ENCODE measurements at places on chromosomes 7 and 10.

GRCh38 chr10:27240212-27241009, at the start of gene ACBD5:
ACBD5 (minus strand) TSS chr10:27240797; CDS start chr10:27240688, 109 bp downstream.
- DNase-seq, result peak; percentile 65

DNA sequence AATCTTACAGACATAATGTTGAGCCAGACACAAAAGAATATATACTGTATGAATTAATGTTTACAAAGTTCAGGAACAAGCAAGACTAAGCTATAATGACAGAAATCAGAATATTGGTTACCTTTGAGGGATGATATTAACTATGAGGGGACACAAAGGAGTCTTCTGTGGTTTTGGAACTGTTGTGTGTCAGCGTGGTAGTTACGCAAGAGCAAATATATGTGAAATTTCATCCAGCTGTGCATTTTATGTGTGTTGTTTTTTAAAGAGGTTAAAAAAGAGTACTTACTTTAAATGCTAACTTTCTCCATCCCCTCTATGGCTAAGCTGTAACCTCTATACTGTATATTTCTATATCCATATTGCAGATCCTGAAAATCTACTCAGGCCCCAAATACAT, 14.9 kb downstream of the SLC25A28 start:
- no peak for DNase-seq

DNA sequence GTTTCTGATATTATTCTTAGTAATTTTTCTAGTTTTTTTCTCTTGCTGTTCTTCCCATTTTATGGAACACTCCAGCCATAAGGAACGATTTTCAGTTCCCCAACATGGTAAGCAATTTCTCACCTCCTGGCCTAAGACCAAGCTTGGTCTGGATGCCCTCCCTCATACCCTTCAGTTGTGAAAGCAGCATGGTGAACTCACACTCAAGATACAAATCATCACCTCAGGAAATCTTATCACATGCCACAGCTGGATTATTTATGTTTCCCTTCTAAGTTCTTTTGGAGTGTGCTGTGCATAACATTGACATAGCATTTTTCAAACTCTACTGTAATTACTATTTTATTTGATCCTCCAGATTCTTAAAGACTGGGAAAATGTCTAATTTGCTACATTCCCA, 216.6 kb downstream of the AGMO start:
- peak; percentile 11 for DNase-seq

- no peak for DNase-seq
Measured at GRCh38 chr10:99444383-99445045, 14.1 kb upstream of the GOT1 start.

- DNase-seq, result peak; percentile 71
Measured at GRCh38 chr10:101032637-101033224, 1.7 kb downstream of the SFXN3 start.

DNA sequence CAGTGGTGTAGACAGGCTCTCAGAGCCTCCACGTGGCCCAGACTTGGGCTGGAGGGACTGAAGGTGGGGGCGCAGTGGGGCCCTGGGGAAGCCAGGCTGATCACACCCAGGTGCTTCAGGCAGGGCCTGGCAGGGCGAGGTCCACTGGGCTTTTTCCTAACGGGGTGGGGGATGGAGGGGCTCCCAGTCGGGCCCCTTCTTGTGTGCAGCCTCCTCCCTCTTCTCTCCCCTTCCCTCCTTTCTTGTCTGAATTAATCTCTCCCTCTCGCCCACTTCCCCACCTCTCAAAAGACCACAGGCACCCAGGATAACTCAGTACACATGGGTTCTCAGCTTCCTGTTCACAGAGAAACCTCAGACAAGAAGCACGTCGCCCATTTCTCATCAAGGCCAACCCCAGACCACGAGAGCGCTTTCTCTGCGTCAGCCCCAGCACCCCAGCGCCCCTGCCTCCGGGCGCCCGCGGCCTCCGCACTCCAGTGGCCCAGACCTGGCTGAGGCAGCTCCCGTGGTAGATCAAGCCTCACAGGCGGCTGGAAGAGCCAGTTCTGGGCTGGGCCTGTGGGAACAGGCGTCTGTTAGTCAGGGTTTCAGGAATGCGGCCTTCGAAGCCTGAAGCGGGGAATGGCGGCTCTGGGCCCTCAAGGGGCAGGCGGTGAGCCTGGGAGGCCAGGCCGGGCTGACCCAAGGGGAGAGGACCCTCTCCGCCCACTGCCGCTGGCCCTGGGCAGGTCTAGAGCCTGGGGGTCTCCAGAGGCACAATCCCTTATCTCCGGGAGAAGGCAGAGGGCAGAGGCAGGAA, 50.6 kb downstream of the PWWP2B start:
- peak; percentile 49 for DNase-seq

- DNase-seq, result peak; percentile 58
Measured at GRCh38 chr10:97333601-97334369, 744 bp downstream of the FRAT2 start.

DNA sequence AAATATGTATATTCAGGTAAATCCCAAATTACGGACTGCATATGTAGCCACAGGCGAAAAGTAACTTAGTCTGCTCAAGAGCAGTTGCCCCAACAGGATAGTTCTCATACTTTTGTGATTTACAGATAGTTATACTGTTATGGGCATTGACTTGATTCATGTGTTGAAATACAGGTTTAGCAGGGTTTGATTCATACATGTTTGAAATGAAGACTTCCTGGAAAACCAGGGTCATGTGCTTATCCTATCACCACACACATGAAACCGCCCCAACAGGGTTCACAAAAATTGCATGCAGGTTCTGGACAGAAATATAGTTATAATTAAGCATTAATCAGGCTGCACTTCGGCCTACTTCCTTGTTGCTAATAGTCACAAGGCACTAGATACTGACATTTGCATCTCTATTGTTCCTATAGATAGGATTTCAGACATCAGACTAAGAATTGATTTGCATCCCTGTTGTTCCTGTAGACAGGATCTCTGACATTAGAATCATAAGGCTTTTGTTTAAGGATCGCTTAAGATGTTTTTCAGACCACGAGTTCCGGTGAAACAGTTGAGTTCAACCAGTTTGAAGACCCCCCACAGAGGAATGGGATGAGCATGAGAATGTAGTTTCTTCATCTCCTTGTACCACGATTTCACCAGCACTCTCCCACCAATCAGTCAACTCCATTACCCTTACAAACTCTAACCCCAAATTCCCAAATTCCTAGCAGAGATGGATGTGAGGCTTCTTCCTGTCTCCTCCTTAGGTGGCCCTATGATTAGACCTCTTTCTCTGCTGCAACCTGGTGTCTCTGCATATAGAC, 2.0 kb upstream of the ZNF398 start:
- no peak for DNase-seq

DNA sequence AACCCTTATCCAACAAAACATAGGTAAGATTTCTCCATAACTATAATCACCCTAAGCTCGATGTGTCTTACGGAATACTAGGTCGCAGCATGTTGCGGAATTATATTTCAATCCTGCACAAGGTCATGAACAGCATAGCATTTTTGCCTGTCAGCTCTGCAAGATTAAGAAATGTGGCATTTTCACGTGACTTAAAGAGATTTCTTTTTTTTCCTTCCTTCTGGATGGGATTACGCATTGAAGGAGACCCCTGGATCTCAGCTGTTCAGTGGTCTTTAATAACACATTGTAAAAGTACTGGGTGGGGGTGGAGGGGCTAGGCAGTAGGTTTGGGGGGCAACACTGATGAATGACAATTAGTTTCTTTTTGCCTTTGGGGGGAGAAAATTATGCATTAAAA, 106.7 kb downstream of the CUBN start:
- DNase-seq, result no peak

DNA sequence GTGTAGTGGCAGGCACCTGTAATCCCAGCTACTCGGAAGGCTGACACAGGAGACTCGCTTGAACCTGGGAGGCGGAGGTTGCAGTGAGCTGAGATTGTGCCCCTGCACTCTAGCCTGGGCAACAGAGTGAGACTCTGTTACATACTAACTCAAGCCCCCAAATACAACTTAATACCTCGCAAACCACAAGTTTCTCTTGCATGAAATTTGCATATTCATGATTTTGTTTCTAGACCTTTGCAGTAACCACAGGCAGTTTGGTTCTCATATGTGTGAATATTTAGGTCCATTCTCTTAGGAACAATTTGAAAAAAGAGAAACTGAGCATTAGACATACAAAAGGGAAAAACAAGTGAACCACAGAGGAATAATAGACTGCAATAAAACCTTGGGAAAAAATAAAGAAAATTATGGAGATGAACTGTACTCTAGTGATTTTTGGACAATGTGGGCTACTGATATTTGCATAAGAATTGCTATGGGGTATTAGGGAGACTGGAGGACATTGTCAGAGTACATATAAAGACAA, 77.0 kb downstream of the ZNF277 start:
- no peak for DNase-seq

DNA sequence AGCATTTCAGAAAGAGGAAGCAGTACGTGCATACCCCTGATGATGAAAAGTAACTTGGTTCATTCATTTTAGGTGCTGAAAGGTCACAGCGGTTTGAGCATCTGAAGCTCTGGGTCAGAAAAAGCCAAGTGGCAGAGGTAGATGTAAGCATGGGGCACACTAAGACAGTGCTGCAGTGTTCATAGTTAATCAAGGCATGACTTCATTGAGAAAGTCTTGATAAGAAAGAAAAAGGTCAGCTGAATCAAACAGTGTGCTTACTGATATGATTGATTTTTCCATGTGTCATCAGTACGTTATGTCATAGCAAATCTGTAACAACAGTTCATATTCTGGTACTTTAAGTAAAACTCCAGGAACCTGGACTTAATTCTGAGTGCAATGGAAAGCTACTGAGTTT, 107.7 kb upstream of the PCLO start:
- no peak for DNase-seq

DNA sequence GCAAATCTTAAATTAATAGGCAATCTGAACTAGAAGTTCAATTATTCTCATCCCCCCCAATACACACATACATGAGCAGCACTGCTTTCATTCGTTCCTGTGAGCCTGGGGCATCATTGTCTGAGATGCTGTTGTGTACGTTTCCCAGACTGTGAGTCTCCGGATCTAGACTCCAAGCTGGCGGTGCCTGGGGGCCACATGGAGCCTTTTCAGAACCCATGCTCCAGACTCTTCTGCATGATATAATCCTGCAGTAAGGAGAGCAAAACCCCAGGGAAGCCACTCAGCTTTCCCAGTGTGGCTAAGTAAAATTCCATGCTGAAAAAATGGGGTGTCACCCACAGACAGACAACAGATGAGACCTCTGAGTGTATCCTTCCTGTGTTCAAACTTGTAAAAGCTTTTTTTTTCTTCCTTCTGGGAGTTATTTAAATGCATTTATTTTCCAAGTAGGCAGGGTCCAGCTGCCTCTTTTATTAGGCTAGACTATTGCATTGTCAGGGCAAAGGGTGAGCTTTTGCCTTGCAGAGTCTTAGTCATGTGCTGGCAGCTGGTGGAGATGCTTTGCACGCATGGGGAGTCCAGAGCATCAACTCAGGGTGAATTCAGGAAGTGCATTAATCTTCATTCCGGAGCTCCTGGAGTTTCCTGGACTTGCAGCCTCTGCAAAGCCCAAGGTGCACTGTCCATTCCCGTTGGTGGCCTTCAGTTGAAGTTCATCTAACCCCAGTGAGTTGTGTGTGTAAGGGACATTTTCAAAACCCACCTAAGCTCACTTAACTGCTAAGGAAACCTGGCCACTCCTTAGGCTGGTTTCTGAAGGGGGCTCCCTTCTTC, 185.7 kb upstream of the ADO start:
- DNase-seq, result no peak

GRCh38 chr7:37698276-37698675, 14.7 kb downstream of the GPR141 start:
- DNase-seq, result no peak

DNA sequence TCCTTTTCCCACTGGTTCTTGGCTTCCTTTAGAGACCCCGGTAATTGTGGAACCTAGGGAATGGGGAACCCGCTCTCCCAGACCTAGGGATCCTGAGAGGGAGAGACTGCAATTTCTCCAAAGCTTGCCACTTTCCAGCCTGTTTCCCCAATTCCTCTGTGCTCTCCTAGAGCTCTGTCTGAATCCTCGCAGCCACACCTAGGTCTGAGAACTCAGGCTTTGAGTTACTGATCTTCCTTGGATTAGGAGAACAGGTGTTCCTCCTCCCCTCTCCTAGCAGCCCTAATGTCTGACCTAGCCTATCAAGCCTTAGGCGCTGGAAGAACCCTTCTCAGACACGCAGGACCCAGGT, 20.0 kb downstream of the WNT8B start:
- no peak for DNase-seq

GRCh38 chr7:118867860-118868259, 643.4 kb downstream of the ANKRD7 start:
- no peak for DNase-seq

- no peak for DNase-seq
Measured at GRCh38 chr10:7260912-7261311, 149.9 kb downstream of the SFMBT2 start.

- no peak for DNase-seq
Measured at GRCh38 chr7:151449990-151450389, 10.0 kb upstream of the CRYGN start.

GRCh38 chr10:101611096-101611905, 23.2 kb downstream of the DPCD start:
- no peak for DNase-seq
